ENCODE measurements at places on chromosomes 16 and 17.

GRCh38 chr17:9132944-9133610 lies 111.8 kb downstream of the NTN1 start:
- no peak for DNase-seq

- DNase-seq = no peak
Observed at GRCh38 chr17:13367154-13367553, 234.6 kb downstream of the HS3ST3A1 start.

DNA sequence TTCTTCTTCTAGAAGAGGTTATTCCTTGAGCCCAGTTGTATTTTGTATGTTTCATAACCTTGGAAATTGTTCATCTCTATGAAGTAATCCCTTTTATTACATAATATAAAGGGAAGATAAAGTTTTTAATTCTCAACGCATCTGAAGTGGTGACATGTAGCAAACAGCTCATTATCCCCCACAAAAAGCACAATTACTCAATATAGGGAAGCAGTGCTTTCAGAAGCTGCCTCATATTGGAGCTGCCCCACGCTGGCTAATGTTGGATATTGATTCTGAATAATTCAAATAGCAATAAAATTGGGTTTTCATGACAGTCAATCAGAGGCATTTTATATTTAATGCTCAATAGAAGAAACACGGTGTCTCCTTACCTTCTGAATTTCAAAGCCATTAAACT lies 604.3 kb upstream of the RBFOX1 start:
- DNase-seq = no peak

- DNase-seq = peak; percentile 89
Observed at GRCh38 chr17:49880291-49881053, 32.6 kb upstream of the TAC4 start.

DNA sequence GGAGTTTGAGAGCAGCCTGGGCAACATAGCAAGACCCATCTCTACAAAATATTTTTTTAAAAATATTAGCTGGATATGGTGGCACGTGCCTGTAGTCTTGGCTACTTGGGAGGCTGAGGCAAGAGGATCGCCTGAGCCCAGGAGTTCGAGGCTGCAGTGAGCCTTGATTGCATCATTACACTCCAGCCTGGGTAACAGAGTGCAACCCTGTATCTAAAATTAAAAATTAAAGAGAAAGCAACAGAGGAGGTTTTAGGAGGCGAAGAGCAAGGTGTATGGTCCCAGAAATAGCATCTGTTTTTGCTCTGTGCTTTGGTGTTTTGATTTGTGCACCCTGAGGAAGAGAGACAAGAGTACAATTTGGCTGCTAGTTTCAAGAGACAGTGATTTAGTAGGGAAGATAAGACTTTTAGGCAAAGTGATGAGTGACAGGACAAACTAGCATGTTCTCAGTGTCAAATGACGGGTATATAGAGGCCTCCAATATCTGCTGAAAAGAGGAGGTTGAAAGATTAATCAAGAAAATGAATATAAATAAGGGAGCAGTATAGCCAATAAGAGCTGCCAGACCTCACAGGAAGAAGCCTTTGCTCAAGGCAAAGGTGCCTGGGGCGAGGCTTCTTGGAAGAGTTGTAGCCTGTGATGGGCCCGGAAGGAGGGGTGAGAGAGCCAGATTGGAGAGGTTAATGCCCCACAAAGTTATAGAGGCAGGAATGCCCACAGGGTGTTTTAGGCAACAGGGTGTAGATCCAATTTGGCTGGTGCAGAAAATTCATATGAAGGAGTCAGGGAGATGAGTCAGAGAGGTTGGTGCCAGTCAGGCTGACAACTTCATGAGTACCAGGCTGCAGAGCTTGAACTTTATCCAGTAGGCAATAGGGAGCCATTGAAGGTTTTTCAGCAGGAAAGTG lies 11.4 kb downstream of the HLF start:
- DNase-seq = no peak

DNA sequence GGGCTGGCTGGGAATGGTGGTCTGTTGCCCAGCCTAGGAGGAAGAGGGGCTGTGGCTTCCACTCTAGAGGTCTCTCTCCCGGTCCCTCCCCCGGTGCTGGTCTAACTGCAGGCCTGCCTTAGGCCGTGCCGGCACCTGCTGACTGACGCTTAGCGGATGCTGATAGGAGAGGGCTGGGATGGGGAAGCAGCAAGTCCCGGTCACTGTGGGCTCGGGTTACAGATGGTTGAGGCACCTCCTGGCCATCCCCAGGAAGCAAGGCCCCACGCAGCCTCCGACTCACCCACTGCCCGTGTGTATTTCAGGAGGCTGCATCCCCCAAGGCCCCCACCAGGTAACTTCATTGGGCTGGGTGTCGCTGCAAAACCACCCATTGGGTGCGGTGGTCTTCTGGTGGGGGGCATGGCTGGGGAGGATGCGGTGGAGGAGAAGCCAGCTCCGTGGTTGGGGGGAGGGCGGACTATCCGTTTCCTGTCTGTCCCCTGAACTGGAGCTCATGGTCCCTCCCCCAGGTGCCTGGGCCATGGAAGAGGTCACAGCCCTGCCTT lies 278.9 kb downstream of the SEC14L1 start:
- DNase-seq = no peak

- DNase-seq = no peak
Observed at GRCh38 chr17:55246583-55246982, 18.2 kb upstream of the HLF start.

DNA sequence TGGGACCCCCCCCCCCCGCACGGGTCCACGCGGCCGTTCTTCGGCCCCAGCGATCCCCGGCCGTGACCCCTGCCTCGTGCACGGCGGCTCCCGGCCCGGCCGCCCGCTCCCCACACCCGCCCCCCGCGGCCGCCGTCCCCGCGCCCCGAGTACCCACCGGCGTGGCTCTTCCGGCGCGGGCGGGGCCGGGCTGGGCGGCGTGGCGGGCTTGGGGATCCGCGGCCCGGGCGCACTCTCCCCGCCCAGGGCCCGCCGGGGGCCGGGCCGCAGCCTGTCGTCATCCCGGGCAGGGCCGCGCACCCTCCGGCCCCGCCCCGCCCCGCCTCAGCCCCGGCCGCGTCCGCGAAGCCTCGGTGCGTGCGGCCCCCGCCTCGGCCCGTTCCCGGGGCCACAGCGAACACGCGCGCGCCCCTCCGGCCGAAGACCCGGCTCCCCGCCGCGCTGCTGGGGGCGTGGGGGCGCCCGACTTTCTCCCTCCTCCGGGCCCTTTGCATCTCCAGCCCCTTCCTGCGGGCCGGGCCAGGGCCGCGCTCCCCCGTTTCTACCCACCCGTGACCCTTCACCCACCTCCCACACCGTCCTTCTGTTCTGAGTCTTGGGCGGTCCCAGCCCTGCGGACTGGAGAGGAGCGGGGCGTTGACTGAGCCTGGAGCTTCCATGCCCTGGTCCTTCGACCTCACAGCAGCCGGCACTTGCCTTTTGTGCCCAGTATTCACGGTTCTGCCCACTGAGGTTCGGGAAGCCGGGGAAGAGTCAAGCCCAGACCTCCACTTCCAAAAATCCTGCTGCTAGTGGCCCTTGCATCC lies 840 bp downstream of the MYO1C start:
- peak; percentile 16 for DNase-seq

GRCh38 chr16:87851141-87851587 lies 18.1 kb downstream of the SLC7A5 start:
- no peak for DNase-seq

GRCh38 chr17:17780922-17781590 lies 55.7 kb downstream of the SREBF1 start:
- no peak for DNase-seq

DNA sequence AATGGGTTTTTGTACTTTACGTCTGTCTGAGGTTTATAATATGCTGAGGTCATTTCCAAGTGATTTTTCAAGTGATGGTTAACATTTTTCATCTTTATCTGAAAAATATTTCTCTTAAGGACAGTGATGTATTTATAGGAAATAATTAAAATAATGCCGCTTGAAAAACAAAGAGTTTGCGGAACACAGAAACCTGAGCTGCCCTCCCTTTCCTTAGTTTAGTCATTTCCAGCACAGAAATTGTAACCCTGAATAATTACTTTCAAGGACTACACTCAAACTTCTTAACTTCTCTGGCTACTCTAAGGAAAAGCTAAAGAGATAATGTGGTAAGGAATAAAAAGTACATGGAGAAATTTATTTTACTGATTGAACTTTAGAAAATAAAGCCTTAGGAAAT lies 54.6 kb downstream of the MRTFB start:
- no peak for DNase-seq

DNA sequence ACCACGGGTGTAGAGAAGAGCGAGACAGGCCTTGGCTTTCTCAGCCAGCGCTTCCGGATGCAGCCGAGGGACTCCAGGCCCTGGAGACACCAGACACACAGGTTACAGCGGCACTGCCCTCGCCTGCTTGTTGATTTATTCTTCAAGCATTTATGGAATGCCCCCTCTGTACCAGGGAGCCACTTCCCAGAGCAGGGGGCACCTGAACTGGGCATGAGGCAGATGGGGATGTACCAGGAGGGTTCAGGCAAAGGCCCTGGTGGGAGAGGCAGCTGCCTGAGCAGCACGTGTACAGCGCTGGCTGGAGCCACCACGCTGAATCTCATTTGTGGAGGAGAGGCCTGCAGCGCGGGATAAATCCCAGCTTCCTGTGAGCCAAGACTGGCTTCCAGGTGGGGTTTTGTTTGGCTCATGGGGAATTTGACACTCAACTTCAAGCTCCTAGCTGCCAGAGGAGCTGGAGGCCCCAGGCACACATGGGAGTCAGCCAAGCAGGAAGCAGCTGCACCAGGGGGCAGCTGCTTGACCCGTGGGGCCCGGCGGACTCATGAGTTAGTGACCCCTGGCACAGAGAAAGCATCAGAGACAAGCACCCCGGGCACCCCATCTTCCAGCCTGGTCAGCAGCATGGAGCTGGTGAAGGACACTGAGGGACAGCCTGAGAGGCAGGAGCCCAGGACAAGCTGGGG lies 59.7 kb downstream of the IL21R start:
- DNase-seq = no peak

Measured in OCI-M1 (cell line).